DMS 273 treated with DMSO at 0.1 percent for 48 hours (cell line): ENCODE measurements at places on chromosomes 6 and 20.

GRCh38 chr6:45626087-45626891 lies 248.6 kb upstream of the SUPT3H start:
- DNase-seq, result no peak

DNA sequence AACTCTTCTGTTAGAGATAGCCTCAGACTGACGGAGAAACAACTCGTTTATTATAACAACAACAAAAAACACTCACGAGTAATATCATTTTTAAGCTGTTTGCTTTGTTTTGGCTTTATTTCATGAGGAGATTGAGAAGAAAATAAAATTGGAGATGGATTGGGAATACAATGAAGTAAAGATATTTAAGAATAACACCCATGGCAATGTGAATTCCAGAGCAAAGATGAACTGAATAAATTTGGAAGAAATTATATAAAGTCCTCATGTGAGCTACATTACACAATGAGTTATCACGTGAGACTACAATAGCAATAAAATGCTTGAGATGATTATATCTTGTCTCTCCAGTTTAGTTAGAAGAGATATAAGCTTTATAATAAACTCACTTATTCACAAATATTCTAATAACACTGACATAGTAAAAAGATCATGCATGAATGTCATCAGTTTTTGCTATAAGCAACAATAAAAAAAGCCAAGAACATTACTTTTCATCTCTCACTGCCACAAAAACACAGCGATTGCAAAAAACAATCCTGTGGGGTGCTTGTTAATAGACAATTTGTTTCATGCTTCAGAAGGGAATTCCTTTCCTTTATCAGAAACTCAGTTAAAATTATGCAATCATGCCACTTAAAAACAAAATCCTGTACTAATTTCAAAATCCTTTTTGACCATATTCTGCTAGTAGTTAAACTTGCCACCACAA lies 696.7 kb upstream of the MARCKS start:
- DNase-seq, result no peak

DNA sequence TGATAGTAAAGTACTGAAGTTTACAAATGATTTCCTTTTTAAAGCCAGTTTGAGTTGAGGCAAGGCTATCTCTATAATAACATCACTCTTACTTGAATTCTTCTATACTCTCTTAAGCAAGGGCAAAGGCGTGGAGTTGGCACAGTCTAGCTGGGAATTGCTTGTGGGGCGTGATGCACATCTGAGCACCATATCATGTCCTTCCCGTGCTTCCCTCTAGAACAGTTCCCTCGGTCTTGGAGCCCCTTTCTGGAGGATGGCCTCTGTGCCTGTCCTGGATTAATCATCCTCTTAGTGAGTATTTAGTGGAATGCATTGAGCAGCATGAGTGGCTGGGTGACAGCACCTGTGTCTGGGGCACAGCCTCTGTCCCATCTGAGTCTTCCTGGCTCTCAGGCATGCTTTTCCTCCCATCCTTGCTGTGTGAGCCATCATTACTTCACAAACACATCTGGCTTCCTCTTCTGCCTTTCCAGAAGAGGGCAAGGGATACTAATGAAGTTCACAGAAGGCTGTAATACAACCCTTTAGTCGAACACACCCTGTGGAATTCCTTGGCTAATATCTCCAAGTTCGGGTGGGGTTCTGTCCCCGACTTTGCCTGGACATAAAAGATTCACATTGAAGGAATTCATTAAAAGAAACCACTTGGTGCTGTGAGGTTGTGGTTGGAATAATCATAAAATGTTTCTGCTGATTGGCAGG lies 188.2 kb downstream of the FNDC1 start:
- no peak for DNase-seq

DNA sequence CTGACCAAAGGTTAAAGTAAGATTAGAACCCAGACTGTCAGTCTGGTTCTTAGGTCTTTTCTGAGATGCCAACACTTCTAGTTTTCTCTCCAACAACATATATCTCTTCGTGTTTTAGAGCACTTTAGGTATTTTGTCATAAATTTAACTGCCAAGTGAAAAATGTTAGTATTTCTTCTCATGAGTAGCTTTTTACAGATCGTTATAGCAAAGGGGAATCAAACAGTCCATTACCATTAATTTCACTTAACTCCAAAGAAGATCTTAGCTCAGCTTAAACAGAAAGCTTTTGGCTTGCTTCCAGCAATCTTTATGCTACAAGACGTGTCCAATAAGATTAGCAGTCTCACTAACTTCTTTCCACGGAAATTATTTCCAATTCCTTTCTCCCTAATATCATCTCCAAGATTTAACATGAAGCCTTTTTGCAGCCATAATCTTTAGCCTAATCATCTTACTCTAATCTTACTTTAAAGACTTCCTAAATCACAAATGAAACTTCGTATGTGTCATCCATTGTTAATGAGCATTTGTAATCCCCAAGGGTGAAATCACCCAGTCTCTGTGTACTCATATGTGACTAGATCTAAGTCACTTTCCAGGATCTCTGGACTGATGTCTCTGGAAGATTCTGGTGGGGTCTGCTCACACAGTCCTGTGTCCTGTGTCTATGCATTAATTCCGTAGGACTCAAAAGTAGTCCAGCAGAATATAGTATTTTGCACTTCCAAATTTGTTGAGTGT lies 38.7 kb downstream of the MOXD1 start:
- DNase-seq, result no peak

- no peak for DNase-seq
Measured at GRCh38 chr6:47440719-47441118, 36.9 kb upstream of the CD2AP start.

DNA sequence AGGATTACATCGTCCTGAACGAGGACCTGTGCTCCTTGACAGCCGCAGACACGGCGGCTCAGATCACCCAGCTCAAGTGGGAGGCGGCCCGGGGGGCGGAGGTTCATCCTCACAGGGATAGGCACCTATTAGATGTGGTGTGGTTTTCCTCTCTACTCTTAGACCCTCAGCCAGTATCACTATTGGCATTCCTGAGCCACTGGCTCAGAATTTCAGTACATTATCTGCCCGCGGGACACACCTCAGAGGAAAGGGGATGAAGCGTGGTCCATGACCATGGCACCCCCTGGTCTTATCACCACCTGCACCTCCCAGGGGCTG lies 34.6 kb upstream of the HLA-G start:
- no peak for DNase-seq
